ENCODE measurements at places on chromosomes 6 and 20. TPM values are rescaled to one million over a fixed set of nuclear protein-coding genes. Genes with fewer than 3 reads are reported as not detected.

DNA sequence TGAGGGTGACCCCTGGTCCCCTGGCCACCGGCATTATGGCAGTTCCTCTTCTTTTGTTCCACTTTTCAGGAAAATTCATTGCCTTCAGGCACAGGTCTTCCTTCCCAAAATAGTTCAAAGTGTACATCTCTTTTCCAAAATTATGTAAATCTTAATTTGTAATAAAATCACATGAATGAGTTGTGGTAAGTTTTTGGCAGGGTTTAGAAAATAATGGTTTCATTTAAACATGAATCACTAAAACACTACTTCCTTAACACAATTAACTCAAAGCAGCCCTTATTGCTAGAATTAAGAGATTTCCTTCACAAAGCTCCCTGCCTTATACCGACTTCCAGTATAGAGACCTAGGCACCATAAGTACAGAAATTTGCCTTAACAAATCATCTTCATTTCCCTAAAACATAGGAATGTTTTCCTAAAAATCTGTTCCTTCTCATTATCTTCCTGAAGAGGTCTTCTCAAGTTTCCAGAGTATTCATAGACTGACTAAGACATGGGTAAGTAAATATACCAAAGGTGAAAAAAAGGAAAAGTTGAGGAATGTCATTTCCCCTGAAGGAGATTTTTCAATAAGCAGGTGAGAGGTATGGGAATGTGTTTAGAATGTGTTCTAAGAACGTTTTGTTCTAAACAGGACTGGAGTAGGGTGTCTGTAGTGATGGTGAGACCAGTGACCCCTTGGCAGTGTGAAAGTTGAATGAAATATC, 148.2 kb upstream of the CITED2 start:
- no peak overlapping the region for H3K4me3 ChIP-seq
- H3K27me3 ChIP-seq = no peaks in the 10 kb centered on the region
- peaks cover 4% of the 10 kb centered on the region for H3K4me1 ChIP-seq
- no peak overlapping the region for H3K27ac ChIP-seq
- no peak for DNase-seq
- peaks cover 6% of the 10 kb centered on the region for H3K36me3 ChIP-seq

- no peak overlapping the region for H3K27ac ChIP-seq
- H3K4me3 ChIP-seq = no peak overlapping the region
- peaks cover 4% of the 10 kb centered on the region for H3K27me3 ChIP-seq
- H3K36me3 ChIP-seq = no peaks in the 10 kb centered on the region
These were observed 8.4 kb downstream of the TIAM2 start for GRCh38 chr6:155003476-155003875.

- H3K27ac ChIP-seq = no peak overlapping the region
- peaks cover 1% of the 10 kb centered on the region for H3K36me3 ChIP-seq
- H3K4me3 ChIP-seq = no peak overlapping the region
- H3K27me3 ChIP-seq = peaks cover 4% of the 10 kb centered on the region
These were observed 4.6 kb upstream of the SNRNP48 start for GRCh38 chr6:7585287-7585930.

- H3K36me3 ChIP-seq = no peaks in the 10 kb centered on the region
- H3K4me3 ChIP-seq = no peak overlapping the region
- H3K27ac ChIP-seq = no peak overlapping the region
- no peak for DNase-seq
These were observed 137.0 kb downstream of the TINAG start for GRCh38 chr6:54445207-54445606.

GRCh38 chr6:53906103-53906502, 111.3 kb downstream of the LRRC1 start:
- H3K4me3 ChIP-seq = no peak overlapping the region
- H3K36me3 ChIP-seq = peaks cover 8% of the 10 kb centered on the region
- H3K27me3 ChIP-seq = no peaks in the 10 kb centered on the region
- DNase-seq = no peak
- no peaks in the 10 kb centered on the region for H3K4me1 ChIP-seq

GRCh38 chr6:106114492-106114891, 28.4 kb downstream of the PRDM1 start:
- DNase-seq = peak; percentile 91
- H3K27ac ChIP-seq = peak overlapping the region; percentile 96
- peaks cover 22% of the 10 kb centered on the region for H3K36me3 ChIP-seq
- peaks cover 92% of the 10 kb centered on the region for H3K4me1 ChIP-seq
- H3K4me3 ChIP-seq = peak overlapping the region; percentile 59

- peaks cover 8% of the 10 kb centered on the region for H3K36me3 ChIP-seq
- DNase-seq = peak; percentile 73
- H3K4me3 ChIP-seq = peak overlapping the region; percentile 50
- H3K4me1 ChIP-seq = peaks cover 68% of the 10 kb centered on the region
- H3K27ac ChIP-seq = peak overlapping the region; percentile 87
- no peaks in the 10 kb centered on the region for H3K27me3 ChIP-seq
These were observed 8.3 kb downstream of the B4GALT5 start for GRCh38 chr20:49705358-49705757.

- peaks cover 7% of the 10 kb centered on the region for H3K27me3 ChIP-seq
- no peak overlapping the region for H3K4me3 ChIP-seq
- H3K36me3 ChIP-seq = no peaks in the 10 kb centered on the region
- no peak overlapping the region for H3K27ac ChIP-seq
- H3K4me1 ChIP-seq = no peaks in the 10 kb centered on the region
These were observed 13.6 kb downstream of the GSTA2 start for GRCh38 chr6:52749556-52750152.

DNA sequence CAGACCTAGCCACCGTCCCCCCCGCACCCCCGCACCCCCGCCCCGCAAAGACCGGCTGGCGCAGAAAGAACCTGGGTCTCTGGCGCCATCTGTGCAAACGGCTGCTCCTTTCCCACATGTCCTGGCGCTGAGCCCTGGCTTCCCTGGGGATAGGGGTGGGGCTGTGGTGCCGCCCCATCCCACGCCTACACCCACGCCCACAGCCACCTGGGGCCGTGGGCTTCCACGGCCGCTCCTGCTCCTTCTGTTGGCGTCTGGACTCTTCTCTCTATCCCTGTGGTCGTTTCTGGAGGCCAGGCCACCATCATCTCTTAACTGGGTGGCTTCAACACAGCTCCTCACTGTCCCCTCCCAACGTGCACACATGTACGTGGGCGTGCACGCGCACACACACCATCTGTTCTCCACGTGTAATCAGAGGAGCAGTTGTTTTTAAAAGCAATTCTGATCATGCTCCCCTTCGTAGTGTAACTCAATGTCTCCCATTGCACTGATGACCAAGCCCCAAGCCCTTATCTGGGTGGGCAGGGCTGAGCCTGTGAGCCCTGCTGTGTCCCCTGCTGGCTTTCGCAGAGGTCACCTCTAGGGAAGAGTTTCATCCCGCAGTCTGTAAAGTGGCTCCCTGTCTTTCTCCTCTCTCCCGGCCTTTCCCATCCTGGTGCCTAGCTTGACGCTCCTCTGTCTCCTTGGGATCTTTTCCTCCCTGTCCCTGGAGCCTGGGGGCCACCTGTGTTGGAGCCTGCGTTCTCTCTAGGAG, 31.9 kb upstream of the FAM83D start:
- peak overlapping the region; percentile 15 for H3K4me3 ChIP-seq
- peak overlapping the region; percentile 89 for H3K27ac ChIP-seq
- no peaks in the 10 kb centered on the region for H3K27me3 ChIP-seq
- no peak for DNase-seq
- H3K4me1 ChIP-seq = peaks cover 64% of the 10 kb centered on the region
- H3K36me3 ChIP-seq = peaks cover 30% of the 10 kb centered on the region

GRCh38 chr20:63972312-63973159, 2.8 kb upstream of the ZNF512B start:
- H3K27me3 ChIP-seq = peaks cover 3% of the 10 kb centered on the region
- peaks cover 40% of the 10 kb centered on the region for H3K4me1 ChIP-seq
- no peak overlapping the region for H3K27ac ChIP-seq

DNA sequence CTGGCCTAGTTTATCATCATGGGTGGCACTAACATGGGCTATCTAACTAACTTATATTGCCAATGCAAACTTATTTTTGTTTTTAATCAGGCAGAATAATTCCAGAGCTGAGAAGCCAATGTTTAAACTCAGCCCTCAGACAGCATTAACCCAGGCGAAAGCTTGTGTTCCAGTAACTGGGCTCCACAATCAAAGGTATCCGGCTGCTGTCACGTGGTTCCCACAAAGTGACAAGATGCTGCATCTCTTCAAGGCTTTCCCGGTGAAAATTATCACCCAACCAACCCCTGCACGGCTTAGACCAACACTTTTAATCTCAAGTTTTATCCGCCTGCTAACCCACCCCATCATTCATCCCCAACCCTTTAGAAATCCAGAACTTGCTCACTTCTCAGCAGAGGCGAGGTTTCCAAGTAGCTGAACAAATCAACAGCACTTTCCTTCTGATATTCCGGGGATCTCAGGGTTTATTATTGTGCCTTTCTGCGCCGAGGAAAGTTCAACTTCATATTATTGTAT, 885 bp downstream of the MTCL3 start:
- peak overlapping the region; percentile 78 for H3K4me3 ChIP-seq
- peak overlapping the region; percentile 75 for H3K27ac ChIP-seq
- DNase-seq = no peak

DNA sequence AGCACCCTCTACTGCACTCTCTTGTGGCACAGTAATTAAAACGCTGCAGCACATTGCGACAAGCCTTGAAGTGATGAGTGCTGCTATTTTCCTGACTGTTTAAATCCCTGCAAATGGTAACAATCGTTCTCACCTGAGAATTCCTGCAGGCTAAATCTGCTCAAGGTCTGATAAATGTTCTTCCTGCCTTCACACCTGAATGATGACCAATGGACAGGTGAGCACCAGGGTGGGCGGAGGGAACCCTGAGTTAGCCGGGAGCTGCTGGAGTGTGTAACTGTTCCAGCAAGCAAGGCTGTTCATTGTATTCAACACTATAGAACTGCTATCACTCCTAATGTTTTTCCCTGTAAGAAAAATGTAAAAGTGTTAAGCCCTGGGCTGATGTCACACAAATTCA, 4.0 kb downstream of the DACT2 start:
- no peak for DNase-seq
- H3K27me3 ChIP-seq = peaks cover 32% of the 10 kb centered on the region
- H3K4me1 ChIP-seq = no peaks in the 10 kb centered on the region
- no peak overlapping the region for H3K27ac ChIP-seq
- H3K4me3 ChIP-seq = no peak overlapping the region

- H3K4me1 ChIP-seq = no peaks in the 10 kb centered on the region
- no peak overlapping the region for H3K27ac ChIP-seq
- no peak overlapping the region for H3K4me3 ChIP-seq
- DNase-seq = no peak
These were observed 77.0 kb downstream of the TAF4 start for GRCh38 chr20:61988665-61989064.

DNA sequence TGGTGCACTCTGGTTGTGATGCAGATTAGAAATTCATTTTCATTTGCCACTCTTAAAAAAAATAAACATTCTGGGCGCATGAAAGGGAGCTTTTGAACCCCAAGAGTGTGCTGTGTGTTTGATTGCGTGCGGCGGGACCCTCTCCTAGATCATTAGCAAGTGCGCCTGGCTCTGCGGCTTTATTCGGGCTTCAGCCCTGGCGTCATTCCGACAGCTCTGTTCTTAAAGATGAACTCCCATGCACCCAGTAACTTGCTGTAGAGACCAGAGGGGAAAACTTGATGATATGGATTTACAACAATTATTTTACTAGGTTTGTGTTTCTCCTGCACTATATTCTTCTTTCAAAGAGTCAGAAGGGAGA, 48.9 kb upstream of the ARMC2 start:
- no peak for DNase-seq
- no peak overlapping the region for H3K27ac ChIP-seq
- no peak overlapping the region for H3K4me3 ChIP-seq
- peaks cover 45% of the 10 kb centered on the region for H3K4me1 ChIP-seq
- H3K27me3 ChIP-seq = no peaks in the 10 kb centered on the region

DNA sequence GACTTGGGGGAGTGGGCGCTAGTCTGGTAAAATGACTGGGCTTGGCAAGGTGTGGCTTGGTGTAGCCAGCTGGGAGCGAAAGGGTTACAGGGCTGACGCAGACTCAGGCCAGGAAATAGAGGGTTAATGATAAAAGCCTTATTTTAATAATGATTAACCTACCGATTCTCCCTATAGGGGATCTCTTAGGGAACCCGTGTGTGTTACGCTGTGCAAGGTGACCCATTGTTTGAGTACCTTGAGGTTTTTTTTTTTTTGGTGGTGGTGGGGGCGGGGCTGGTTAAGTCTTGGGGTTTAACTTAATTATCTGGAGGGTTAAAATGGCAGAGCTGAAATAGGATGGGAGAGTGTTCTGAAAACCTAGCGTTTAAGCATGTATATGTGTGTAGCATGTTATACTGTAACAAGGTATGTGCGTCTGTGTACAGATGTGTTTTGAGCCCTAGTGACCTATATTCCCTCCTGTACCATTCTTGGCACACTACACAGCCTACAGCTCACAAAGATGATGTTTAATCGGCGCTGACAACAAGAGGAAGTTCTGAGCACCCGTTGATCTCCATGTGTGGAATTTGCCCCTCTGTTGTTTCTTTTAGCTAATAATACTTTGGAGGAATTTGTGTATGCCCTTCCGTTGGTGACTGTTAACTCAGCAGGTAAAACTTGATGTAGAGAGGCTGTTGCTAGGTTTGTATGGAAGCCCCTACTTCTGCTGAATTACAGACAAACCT, 1.3 kb downstream of the CARMIL1 start:
- H3K27ac ChIP-seq = no peak overlapping the region
- H3K4me3 ChIP-seq = peak overlapping the region; percentile 76
- peaks cover 20% of the 10 kb centered on the region for H3K4me1 ChIP-seq
- DNase-seq = peak; percentile 42

DNA sequence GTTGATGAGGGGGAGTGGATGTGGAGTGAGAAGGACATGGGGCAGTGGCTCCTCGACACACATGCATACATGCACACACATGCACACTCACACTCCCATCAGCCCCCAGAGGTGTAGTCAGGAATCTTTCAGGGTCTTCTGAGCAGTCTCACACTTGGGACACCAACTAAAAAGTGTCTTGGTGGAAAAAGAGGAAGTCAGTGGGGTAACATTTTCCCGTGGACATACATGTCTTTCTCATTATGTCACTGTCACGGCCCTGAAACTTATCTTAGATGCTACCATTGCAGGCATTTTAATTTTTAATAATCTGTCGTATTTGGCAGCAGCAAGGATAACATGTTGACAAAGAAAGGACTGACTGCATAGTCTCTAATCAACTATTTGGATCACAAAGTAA, 261.1 kb downstream of the ADGRG6 start:
- H3K27me3 ChIP-seq = no peaks in the 10 kb centered on the region
- H3K4me3 ChIP-seq = no peak overlapping the region
- H3K27ac ChIP-seq = no peak overlapping the region
- H3K4me1 ChIP-seq = peaks cover 9% of the 10 kb centered on the region

GRCh38 chr6:73471686-73472290, 10.3 kb downstream of the MTO1 start:
- no peaks in the 10 kb centered on the region for H3K27me3 ChIP-seq
- peak overlapping the region; percentile 97 for H3K27ac ChIP-seq
- no peak for DNase-seq
- peak overlapping the region; percentile 72 for H3K4me3 ChIP-seq

The CASS4 gene
- total RNA-seq = 21.8 TPM

The KCNK15 gene
- total RNA-seq = not detected

The ARMC12 gene
- 0.96 TPM for total RNA-seq

The FILIP1 gene
- total RNA-seq = not detected

The MEI4 gene
- total RNA-seq = not detected

The RAET1G gene
- total RNA-seq = not detected

The CCM2L gene
- total RNA-seq = not detected

The SAMD10 gene
- 33.4 TPM for total RNA-seq

The ASIP gene
- not detected for total RNA-seq

The TCP11 gene
- total RNA-seq = not detected

The RIMS1 gene
- not detected for total RNA-seq

The PHF1 gene
- 26.1 TPM for total RNA-seq

The C20orf202 gene
- total RNA-seq = not detected
